ENCODE measurements at places on chromosomes 3 and 15.

DNA sequence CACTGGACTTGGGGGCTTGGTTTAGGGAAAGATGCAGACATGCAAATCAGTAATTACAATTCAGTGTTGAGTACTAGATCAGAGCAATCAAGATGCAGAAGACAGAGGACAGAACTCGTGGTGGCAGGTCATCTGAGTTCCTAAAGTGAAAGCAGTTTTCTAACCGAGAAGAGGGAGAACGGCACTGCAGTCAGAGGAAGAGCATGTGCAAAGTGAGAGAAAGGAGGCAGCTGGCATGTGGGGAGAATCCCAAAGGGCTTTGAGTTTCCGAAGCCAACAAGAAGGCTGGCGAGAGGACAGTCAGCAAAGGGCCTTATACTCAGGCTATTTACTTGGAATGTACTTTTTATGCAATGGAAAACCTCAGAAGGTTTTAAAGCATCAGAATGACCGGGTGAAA, 87.0 kb downstream of the ANP32A start:
- H3K27me3 ChIP-seq: no peaks in the 10 kb centered on the region
- no peak overlapping the region for H3K4me3 ChIP-seq
- H3K27ac ChIP-seq: no peak overlapping the region
- no peaks in the 10 kb centered on the region for H3K36me3 ChIP-seq

DNA sequence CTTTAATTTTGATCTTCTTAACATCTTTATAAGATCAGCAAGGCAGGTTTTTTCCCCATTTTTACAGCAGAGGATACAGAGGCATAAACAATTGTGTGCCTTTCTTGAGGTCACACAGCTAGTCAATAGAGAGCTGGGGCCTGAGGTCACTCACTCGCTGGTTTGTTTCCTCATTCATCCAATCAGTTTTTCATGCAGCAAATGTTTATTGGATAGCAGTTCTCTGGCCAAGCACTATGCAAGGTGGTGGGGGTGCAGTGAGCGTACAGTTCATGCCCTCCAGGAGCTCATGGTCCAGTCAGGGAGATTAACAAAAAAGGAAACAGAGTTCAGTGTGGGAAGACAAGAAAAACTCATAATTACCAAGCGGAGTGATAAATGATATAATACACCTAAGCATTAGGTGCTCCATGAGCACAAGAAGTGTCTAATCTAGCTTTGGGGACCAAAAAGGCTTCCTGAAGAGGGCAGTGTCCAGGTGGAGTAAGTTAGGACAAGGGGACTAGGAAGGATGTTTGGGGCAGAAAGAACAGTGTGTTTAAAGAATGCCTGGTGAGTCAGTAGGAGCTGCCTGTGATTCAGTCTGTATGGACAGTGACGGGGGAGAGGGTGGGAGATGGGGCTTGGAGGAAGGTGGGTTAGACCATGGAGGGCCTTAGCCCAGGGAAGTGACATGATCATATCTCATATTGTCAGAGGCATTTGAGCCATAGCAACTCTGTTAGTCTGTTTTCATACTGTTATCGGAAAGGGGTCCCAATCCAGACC, 29.3 kb downstream of the MAP2K5 start:
- H3K27ac ChIP-seq: peak overlapping the region; percentile 9
- no peak for DNase-seq
- peaks cover 6% of the 10 kb centered on the region for H3K36me3 ChIP-seq
- peaks cover 51% of the 10 kb centered on the region for H3K4me1 ChIP-seq

GRCh38 chr3:111700054-111700453, 104.9 kb upstream of the ZBED2 start:
- H3K4me3 ChIP-seq: no peak overlapping the region
- H3K36me3 ChIP-seq: no peaks in the 10 kb centered on the region
- no peaks in the 10 kb centered on the region for H3K4me1 ChIP-seq
- no peak for DNase-seq
- H3K27ac ChIP-seq: no peak overlapping the region

DNA sequence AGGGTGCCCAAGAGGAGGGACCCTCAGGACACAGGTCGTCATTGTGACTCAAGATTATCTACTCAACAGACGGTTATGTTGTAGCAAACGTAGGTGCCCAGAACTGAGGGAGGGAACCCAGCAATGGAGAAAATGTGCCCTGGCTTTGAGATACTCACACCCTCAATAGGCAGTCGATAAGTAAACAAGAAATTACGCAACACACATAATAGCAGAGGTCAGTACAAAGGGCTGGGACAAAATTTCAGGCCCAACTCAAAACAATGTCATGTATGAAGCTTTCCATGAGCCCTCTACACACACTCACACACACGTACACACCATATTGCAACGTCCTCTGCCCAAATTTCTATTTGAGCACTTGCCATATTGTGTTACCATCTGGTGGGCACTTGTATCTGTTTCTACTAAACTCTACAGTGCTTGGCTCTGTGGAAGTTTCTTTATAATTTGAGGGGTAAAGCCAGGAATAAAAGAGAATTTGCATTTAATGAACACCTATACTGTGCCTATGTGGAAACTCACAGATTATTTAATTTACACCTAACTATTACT, 114.6 kb upstream of the TRIM42 start:
- DNase-seq: no peak
- no peaks in the 10 kb centered on the region for H3K27me3 ChIP-seq
- H3K4me3 ChIP-seq: no peak overlapping the region
- no peaks in the 10 kb centered on the region for H3K36me3 ChIP-seq
- H3K4me1 ChIP-seq: no peaks in the 10 kb centered on the region

DNA sequence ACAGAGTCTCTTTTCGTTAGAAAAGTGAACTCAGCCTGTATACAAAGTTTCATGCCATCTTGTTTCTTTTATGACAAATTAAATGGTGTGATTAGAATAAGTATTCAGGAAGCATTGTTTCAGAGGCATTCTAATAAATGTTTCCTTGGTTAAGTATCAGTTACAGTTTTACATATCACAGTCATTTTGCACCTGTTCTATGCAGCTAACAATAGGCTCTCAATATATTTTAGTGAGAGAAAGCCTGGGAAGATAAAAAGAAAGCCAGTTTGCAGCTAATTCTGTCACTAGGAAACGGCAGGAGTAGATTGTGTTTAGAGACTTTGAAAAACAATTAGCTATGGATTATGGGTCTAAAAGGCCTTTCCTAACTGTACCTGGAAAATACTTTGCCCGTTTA, 252.8 kb downstream of the ZIC1 start:
- no peaks in the 10 kb centered on the region for H3K36me3 ChIP-seq
- no peaks in the 10 kb centered on the region for H3K27me3 ChIP-seq
- no peak for DNase-seq
- no peak overlapping the region for H3K4me3 ChIP-seq

GRCh38 chr15:86634992-86635638, 555.4 kb downstream of the AGBL1 start:
- no peak overlapping the region for H3K4me3 ChIP-seq
- H3K27ac ChIP-seq: no peak overlapping the region
- no peak for DNase-seq
- no peaks in the 10 kb centered on the region for H3K36me3 ChIP-seq
- no peaks in the 10 kb centered on the region for H3K4me1 ChIP-seq
- H3K27me3 ChIP-seq: no peaks in the 10 kb centered on the region

DNA sequence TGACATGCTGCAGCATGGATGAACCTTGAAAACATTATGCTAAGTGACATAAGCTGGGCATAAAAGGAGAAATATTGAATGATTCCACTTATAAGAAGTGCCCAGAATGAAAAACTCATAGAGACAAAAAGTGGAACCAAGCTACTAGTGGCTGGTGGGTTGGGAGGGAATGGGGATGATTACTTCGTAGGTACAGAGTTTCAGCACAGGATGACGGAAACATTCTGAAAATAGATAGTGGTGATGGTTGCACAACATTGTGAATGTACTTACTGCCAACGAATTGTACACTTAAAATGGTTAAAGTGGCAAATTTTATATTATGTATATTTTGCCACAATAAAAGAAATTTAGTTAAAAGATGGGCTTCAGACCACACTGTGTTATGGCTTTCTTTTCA, 93.6 kb downstream of the RPLP1 start:
- no peak overlapping the region for H3K27ac ChIP-seq
- H3K36me3 ChIP-seq: peaks cover 1% of the 10 kb centered on the region
- H3K27me3 ChIP-seq: peaks cover 12% of the 10 kb centered on the region

GRCh38 chr3:168803536-168803935, 707.8 kb upstream of the GOLIM4 start:
- H3K36me3 ChIP-seq: no peaks in the 10 kb centered on the region
- peaks cover 49% of the 10 kb centered on the region for H3K4me1 ChIP-seq
- no peaks in the 10 kb centered on the region for H3K27me3 ChIP-seq
- no peak overlapping the region for H3K27ac ChIP-seq
- DNase-seq: no peak

- H3K4me1 ChIP-seq: peaks cover 4% of the 10 kb centered on the region
- DNase-seq: no peak
- H3K36me3 ChIP-seq: peaks cover 17% of the 10 kb centered on the region
- H3K4me3 ChIP-seq: no peak overlapping the region
Measured at GRCh38 chr3:195221876-195222617, 48.9 kb downstream of the XXYLT1 start.

GRCh38 chr15:85704720-85705429, 89.8 kb downstream of the KLHL25 start:
- no peaks in the 10 kb centered on the region for H3K27me3 ChIP-seq
- no peak overlapping the region for H3K27ac ChIP-seq
- DNase-seq: no peak
- H3K36me3 ChIP-seq: peaks cover 3% of the 10 kb centered on the region
- H3K4me3 ChIP-seq: no peak overlapping the region
- peaks cover 39% of the 10 kb centered on the region for H3K4me1 ChIP-seq

DNA sequence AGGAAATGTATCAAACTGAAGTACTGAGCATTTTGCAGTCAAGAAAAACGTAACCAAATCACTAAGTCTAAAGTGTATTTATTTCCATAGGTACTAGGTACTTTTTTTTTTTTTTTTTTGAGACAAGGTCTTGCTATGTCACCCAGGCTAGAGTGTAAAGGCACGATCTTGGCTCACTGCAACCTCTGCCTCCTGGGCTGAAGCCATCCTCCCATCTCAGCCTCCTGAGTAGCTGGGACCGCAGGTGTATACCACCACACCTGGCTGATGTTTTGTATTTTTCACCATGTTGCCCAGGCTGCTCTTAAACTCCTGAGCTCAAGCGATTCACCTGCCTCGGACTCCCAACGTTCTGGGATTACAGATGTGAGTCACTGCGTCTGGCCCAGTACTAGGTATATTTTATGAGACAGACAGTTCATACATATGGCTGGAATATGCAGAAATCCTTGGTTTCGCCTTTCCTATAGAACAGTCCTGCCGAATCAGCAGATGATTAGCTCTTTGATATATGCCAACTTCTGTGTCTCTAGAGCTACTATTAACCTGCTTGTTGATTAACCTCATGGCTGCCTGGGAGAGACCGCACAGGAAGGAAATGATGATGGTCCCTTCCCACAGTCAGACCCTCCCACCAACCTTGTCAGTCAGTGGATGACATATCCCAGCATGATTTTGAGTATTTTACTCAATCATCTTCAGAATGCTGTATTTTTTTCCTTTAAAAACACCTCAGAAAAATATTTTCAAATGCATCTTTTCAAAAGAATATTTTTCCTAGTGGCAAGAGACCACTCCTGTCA, 32.3 kb downstream of the TMOD3 start:
- peaks cover 18% of the 10 kb centered on the region for H3K36me3 ChIP-seq
- no peaks in the 10 kb centered on the region for H3K27me3 ChIP-seq
- no peak for DNase-seq
- no peaks in the 10 kb centered on the region for H3K4me1 ChIP-seq
- no peak overlapping the region for H3K27ac ChIP-seq
- H3K4me3 ChIP-seq: no peak overlapping the region

DNA sequence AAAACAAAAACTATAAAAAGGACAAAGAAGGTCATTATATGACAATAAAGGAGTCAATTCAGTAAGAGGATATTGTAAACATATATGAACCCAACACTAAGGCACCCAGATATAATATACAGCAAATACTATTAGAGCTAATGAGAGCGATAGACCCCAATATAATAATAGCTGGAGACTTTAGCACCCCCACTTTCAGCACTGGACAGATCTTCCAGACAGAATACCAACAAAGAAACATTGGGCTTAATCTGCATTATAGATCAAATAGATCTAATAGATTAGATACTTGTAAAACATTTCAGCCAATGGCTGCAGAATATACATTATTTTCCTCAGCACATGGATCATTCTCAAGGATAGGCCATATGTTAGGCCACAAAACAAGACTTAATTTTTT, 53.4 kb downstream of the NUDT16 start:
- peaks cover 7% of the 10 kb centered on the region for H3K27me3 ChIP-seq
- no peaks in the 10 kb centered on the region for H3K4me1 ChIP-seq
- no peak overlapping the region for H3K27ac ChIP-seq
- H3K4me3 ChIP-seq: no peak overlapping the region

DNA sequence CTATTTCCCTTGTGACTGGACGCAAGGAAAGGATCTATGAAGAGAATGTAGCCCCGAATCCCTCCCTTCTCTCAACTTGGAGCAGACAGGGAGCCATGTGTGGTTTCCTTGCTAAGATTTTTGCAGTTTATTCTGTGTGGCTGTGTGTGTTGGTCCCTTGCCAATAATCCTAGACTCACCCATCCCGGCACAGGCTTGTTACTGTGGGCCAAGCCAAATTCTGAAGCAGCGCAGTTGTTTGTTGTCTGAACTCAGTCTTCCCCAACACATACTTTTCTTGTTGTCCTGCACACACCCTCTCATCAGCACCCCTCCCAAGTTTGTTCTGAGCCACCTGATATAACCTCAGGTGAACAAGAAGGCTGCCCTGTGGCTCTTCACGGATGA, 193.3 kb upstream of the CTDSPL start:
- no peaks in the 10 kb centered on the region for H3K36me3 ChIP-seq
- no peaks in the 10 kb centered on the region for H3K27me3 ChIP-seq
- H3K4me3 ChIP-seq: no peak overlapping the region
- no peak overlapping the region for H3K27ac ChIP-seq

GRCh38 chr15:96122077-96123027, 208.1 kb upstream of the NR2F2 start:
- peaks cover 5% of the 10 kb centered on the region for H3K4me1 ChIP-seq
- no peak overlapping the region for H3K4me3 ChIP-seq
- H3K27ac ChIP-seq: no peak overlapping the region
- H3K27me3 ChIP-seq: no peaks in the 10 kb centered on the region
- no peak for DNase-seq

DNA sequence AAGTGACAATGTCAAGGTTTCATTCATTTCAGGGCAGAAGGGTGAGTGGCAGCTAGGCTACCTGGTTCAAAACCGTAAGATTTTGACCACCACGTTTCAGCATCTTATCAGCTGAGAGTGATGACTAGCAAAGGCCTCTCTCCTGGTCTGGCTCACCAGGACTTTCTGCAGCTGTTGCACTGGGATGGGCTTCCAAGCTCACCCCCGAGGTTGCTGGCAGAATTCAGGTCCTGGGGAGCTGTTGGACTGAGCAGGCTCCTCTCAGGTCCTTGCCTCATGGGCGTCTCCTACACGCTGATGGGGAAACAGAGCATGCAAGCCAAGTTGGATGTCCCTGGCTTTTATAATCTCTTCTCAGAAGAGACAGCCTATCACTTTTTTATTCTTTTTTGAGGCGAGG, 88.8 kb upstream of the RNU6-1 start:
- H3K4me3 ChIP-seq: no peak overlapping the region
- H3K27ac ChIP-seq: no peak overlapping the region
- DNase-seq: no peak
- no peaks in the 10 kb centered on the region for H3K4me1 ChIP-seq
- H3K36me3 ChIP-seq: no peaks in the 10 kb centered on the region
- no peaks in the 10 kb centered on the region for H3K27me3 ChIP-seq

- no peak overlapping the region for H3K4me3 ChIP-seq
- DNase-seq: no peak
- H3K27me3 ChIP-seq: no peaks in the 10 kb centered on the region
- H3K4me1 ChIP-seq: no peaks in the 10 kb centered on the region
- no peak overlapping the region for H3K27ac ChIP-seq
Measured at GRCh38 chr3:108528459-108529252, 18.3 kb upstream of the MYH15 start.
